ENCODE measurements at places on chromosomes 7 and 10.

- DNase-seq: no peak
These were observed 101.6 kb upstream of the FAM13C start for GRCh38 chr10:59463909-59464308.

GRCh38 chr10:99418910-99419624 lies 11.4 kb downstream of the GOT1 start:
- DNase-seq: peak; percentile 30

- no peak for DNase-seq
These were observed 485.8 kb downstream of the PLXNA4 start for GRCh38 chr7:132090444-132090843.

DNA sequence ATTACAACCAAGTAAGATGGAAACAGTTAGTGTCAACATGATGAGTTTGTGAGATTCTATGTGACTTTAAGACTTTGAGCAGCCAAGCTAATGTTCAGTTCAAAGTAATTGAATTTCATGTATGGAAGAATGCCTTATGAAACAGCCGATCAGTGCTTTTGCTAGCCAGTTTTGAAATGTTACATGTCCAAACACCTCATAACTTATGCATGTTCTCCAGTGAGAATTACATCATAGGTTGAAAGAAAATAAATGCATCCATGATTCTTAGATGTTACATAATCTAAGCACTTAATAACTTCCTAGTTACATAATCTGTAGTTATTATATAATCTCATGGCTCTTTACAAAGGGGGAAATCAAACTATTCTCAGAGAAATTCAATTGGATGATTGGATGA lies 211.3 kb downstream of the BICC1 start:
- no peak for DNase-seq

DNA sequence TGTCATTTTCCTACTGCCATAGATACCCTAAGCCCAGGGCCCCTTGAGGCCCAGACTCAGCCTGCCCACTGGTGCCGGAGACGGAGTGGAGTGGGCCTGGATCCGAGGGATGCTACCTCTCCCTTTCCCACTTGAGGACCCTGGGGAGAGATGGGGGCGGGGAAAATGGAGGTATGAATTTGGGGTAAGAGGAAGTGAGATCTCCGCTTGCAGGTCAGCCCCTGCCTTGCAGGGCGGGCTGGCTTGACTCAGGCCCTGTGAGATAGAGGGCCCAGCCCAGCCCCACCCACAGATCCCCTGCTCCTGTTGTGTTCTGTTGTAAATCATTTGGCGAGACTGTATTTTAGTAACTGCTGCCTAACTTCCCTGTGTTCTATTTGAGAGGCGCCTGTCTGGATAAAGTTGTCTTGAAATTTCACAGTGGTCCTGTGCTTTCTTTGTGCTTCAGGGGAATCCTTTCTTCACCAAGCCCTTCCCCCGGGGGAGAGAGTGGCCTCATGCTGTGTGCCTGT lies 13.2 kb downstream of the YKT6 start:
- DNase-seq: no peak
